ENCODE measurements at places on chromosomes 16 and 17. TPM values are rescaled to one million over a fixed set of nuclear protein-coding genes. Genes with fewer than 3 reads are reported as not detected.

ITGA2B gene
- total RNA-seq, result 0.22 TPM

NPIPB6 gene
- total RNA-seq, result 3.3 TPM

PYY gene
- not detected for total RNA-seq

NPIPB9 gene
- 15.3 TPM for total RNA-seq

DDX19B gene
- total RNA-seq, result 35.1 TPM

TPSG1 gene
- total RNA-seq, result not detected

LRRC37A3 gene
- total RNA-seq, result 13.3 TPM

PITPNM3 gene
- total RNA-seq, result 1.3 TPM

Measured in thoracic aorta endothelial cell (primary cell).